Activated CD4-positive, alpha-beta T cell treated with anti-CD3 and anti-CD28 coated beads, Interleukin-2, amount 10 ng/mL, durations not matched to agents 24 days and 14 days (primary cell): ENCODE measurements at places on chromosomes 12 and 14. TPM values are rescaled to one million over a fixed set of nuclear protein-coding genes. Genes with fewer than 3 reads are reported as not detected.

- H3K36me3 ChIP-seq: no peaks in the 10 kb centered on the region
- peak; percentile 93 for DNase-seq
- H3K27me3 ChIP-seq: no peaks in the 10 kb centered on the region
- peaks cover 9% of the 10 kb centered on the region for H3K4me1 ChIP-seq
- no peak overlapping the region for H3K27ac ChIP-seq
- H3K4me3 ChIP-seq: no peak overlapping the region
Observed at GRCh38 chr12:127280393-127281275, 986.3 kb upstream of the TMEM132C start.

GRCh38 chr12:124633365-124634362 is 66.3 kb upstream of the NCOR2 start:
- peaks cover 9% of the 10 kb centered on the region for H3K4me1 ChIP-seq
- H3K27me3 ChIP-seq: peaks cover 2% of the 10 kb centered on the region
- no peak overlapping the region for H3K27ac ChIP-seq
- H3K36me3 ChIP-seq: peaks cover 3% of the 10 kb centered on the region

DNA sequence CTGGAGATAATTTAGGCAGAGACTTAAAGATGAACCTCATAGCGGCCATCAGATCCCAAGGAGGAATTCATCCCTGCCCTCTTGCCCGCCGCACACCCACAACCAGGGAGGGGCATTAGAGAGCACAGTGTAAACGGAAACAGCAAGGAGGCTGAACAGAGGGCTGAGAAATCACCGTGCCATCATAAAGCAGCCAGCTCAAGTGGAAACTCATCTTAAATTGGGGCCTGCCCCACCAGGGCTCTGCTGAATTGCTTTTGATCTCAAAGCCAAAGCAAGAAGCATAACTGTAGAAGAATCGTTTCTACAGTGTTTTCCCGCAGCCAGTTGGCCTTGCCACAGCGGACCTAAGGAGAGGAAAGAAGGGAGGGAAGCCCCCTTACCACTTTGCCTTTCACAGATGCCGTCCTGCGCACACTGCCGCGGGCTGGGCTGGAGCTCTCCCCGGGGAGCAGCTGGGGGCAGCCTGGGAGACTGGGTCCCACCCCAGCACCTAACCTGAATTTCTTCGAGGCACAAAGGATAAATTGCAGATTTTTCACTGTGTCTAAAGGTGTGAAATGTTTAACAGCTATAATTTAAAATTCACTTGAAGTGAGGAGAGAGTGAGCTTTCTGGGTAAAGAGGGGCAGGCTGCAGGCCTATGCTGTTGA is 51.8 kb upstream of the MMP17 start:
- no peaks in the 10 kb centered on the region for H3K27me3 ChIP-seq
- DNase-seq: no peak
- no peak overlapping the region for H3K4me3 ChIP-seq
- peaks cover 51% of the 10 kb centered on the region for H3K36me3 ChIP-seq

DNA sequence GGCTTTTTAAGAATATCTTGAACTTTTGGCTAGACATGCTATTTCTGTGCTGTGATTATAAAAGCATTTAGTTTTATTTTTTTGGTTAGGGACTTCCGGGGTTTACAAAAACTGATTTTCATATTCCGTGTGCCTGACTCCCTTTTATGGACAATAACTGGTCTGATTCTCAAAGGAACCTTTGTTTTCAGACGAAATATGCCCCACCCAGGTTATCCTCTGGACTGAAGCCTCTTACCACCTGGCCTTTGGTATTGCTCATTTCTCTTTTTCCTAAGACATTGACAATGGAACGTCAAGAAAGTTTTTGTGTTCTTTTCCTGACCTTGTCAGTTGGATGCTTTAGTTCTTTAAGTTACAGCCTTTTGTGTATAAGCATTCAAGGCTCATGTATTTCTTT is 10.8 kb downstream of the TIGAR start:
- H3K27ac ChIP-seq: no peak overlapping the region
- H3K27me3 ChIP-seq: no peaks in the 10 kb centered on the region
- no peak for DNase-seq
- peaks cover 25% of the 10 kb centered on the region for H3K36me3 ChIP-seq
- no peak overlapping the region for H3K4me3 ChIP-seq

GRCh38 chr12:51393676-51394545 is 2.7 kb upstream of the GALNT6 start:
- peaks cover 58% of the 10 kb centered on the region for H3K4me1 ChIP-seq
- H3K27me3 ChIP-seq: peaks cover 5% of the 10 kb centered on the region
- peak overlapping the region; percentile 83 for H3K27ac ChIP-seq
- H3K4me3 ChIP-seq: peak overlapping the region; percentile 78
- H3K36me3 ChIP-seq: no peaks in the 10 kb centered on the region

DNA sequence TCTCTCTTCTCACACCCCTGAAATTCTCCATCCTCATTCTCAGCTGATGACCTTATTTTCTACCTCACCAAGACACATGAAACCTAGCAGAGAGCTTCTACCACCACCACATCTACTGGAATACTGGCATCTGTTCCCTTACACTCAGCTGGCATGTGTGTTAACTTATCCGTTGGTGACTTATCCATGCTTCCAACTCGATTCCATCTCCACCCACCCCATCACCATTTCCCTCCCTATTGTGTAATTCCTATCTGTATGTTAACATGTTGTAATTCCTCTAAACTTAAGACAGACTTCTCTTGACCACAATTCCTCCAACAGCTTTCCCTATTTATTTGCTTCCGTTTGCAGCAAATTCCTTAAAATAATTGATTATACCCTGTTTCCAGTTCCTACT is 15.4 kb downstream of the C1S start:
- DNase-seq: no peak
- H3K27me3 ChIP-seq: peaks cover 16% of the 10 kb centered on the region
- no peak overlapping the region for H3K27ac ChIP-seq
- no peak overlapping the region for H3K4me3 ChIP-seq
- H3K4me1 ChIP-seq: no peaks in the 10 kb centered on the region

DNA sequence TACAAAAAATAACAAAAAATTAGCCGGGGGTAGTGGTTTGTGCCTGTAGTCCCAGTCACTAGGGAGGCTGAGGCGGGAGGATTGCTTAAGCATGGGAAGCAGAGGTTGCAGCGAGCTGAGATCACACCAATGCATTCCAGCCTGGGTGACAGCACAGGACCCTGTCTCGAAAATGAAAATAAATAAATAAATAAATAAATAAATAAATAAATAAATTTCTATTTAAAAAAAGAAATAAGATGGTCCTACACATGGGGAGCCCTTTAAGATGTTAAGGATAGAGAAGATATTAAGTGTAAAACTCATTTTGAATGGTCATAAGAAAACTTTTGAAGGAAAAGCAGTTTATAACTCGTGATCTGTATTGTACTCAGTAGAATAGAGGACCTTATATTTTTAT is 8.2 kb upstream of the MRPL42 start:
- H3K4me1 ChIP-seq: peaks cover 2% of the 10 kb centered on the region
- no peak overlapping the region for H3K4me3 ChIP-seq
- no peak for DNase-seq
- peaks cover 4% of the 10 kb centered on the region for H3K27me3 ChIP-seq
- H3K27ac ChIP-seq: no peak overlapping the region
- H3K36me3 ChIP-seq: no peaks in the 10 kb centered on the region

DNA sequence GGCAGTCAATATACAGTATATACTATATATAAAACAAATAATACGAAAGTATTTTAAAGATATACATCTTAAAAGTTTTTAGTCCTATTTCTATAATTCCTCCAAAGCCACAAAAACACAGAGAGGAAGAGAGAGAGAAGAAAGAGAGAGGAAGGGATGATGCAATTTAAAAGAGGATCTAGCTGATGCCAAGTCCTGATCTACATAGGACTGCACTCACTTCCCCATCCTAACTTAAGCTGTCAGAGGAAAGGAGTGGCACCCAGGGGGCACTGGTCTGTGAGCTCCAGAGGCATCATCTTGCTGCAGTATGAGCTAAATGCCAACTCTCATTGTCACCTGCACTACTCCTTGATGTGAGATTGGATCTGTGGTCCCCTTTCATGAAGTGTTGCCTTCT is 95.8 kb downstream of the C12orf42 start:
- no peaks in the 10 kb centered on the region for H3K4me1 ChIP-seq
- DNase-seq: no peak
- peaks cover 2% of the 10 kb centered on the region for H3K36me3 ChIP-seq
- no peak overlapping the region for H3K4me3 ChIP-seq

GRCh38 chr12:122721057-122721545 is 4.5 kb upstream of the HCAR3 start:
- H3K36me3 ChIP-seq: peaks cover 13% of the 10 kb centered on the region
- H3K27me3 ChIP-seq: no peaks in the 10 kb centered on the region
- H3K4me1 ChIP-seq: peaks cover 37% of the 10 kb centered on the region
- H3K27ac ChIP-seq: peak overlapping the region; percentile 96
- DNase-seq: no peak

- H3K27ac ChIP-seq: no peak overlapping the region
- peaks cover 9% of the 10 kb centered on the region for H3K27me3 ChIP-seq
- DNase-seq: peak; percentile 54
- H3K4me3 ChIP-seq: no peak overlapping the region
Observed at GRCh38 chr14:101708853-101709532, 52.5 kb upstream of the PPP2R5C start.

- no peak for DNase-seq
- no peaks in the 10 kb centered on the region for H3K4me1 ChIP-seq
- no peaks in the 10 kb centered on the region for H3K36me3 ChIP-seq
- H3K27me3 ChIP-seq: no peaks in the 10 kb centered on the region
- no peak overlapping the region for H3K4me3 ChIP-seq
Observed at GRCh38 chr12:79187032-79187431, 322.5 kb downstream of the SYT1 start.

DNA sequence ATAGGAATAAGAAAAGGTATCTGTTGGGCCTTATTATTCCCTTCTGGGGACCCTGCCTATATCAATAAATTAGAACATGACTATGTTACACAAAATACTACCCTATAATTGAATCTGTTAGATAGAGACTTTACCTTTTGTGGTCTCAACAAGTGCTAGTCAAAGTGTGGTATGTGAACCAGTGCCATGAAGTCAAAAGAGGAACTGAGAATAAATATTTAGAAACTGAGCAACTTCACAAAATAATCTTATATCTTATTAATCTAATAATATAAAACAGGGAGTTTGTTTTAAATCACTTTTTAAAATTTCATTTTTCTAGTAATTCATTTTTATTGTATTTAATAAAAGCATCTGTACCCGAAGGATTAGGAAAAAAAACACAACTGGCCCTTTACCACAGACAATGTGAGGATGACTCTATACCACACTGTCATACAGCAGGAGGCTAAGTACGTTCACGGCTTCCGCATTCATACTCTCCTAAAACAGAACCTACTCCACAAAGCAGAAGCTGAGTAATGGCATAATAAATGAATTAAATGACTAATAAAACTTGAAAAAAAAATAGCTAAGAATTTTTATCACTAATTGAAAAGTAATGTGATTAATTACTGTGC is 42.1 kb downstream of the SEC23A start:
- H3K27me3 ChIP-seq: no peaks in the 10 kb centered on the region
- no peaks in the 10 kb centered on the region for H3K4me1 ChIP-seq
- no peak overlapping the region for H3K27ac ChIP-seq

DNA sequence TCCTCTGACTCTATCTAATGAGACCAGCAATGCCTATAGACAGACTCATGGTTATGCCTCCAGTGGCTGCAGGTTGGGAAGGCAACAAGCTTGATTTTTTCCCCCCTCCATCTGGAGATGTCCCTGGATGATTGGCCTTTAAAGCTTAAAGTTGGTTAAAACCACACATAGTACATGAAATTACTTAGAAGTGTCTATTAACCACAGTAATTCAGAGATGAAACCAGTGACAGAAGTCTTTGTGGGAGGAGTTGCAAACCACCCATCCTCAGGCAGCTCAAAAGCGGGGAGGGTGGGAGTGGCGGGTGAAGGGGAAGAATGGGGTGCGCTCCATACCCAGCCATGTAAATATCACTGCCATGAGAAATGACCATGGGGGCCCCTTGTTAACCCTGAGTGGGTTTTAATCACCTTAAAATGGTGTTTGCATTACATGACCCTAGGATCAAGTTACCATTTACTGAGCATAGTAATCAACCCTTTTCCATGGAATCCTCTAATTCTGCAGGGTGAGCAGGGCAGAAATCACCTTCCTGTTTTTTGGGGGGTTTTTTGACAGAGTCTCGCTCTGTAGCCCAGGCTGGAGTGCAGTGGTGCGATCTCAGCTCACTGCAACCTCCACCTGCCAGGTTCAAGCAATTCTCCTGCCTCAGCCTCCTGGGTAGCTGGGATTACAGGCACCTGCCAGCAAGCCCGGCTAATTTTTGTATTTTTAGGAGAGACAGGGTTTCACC is 133.5 kb downstream of the FOXN3 start:
- peaks cover 59% of the 10 kb centered on the region for H3K4me1 ChIP-seq
- DNase-seq: peak; percentile 69
- no peaks in the 10 kb centered on the region for H3K27me3 ChIP-seq
- H3K27ac ChIP-seq: peak overlapping the region; percentile 57
- peak overlapping the region; percentile 37 for H3K4me3 ChIP-seq

GRCh38 chr12:119447618-119448017 is 113.1 kb downstream of the CCDC60 start:
- H3K4me3 ChIP-seq: no peak overlapping the region
- DNase-seq: no peak
- H3K36me3 ChIP-seq: no peaks in the 10 kb centered on the region
- H3K27me3 ChIP-seq: peaks cover 4% of the 10 kb centered on the region
- no peak overlapping the region for H3K27ac ChIP-seq
- H3K4me1 ChIP-seq: peaks cover 2% of the 10 kb centered on the region

DNA sequence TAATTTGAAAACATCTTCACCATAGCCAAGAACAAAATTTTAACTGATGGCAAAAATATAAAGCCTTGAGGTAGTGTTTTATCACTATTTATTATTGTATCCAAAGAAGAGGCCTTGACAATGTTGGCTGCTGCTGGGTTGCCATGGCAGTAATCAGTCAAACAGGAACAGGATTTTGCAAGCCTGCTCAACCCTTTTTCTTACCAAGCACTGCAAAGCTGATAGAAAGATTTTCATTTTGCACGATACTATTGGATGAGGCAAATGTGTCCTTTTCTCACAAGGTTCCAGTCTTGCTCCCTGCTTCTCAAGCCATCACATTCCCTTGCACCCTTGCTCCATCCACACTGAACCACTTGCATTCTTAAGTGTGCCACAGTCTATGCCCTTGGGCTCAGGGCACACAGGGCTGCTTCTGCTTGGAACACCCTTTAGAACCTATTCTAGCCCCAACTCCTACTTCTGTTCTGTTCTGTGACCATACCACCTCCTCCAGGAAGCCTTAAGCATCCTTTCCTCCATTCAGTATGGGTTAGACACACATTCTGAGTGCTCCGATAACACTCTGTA is 76.5 kb upstream of the AMIGO2 start:
- H3K4me3 ChIP-seq: no peak overlapping the region
- H3K36me3 ChIP-seq: peaks cover 34% of the 10 kb centered on the region
- H3K4me1 ChIP-seq: peaks cover 12% of the 10 kb centered on the region
- H3K27ac ChIP-seq: no peak overlapping the region
- no peak for DNase-seq
- no peaks in the 10 kb centered on the region for H3K27me3 ChIP-seq

The ADAM21 gene
- not detected in 2 replicates for total RNA-seq

The CLEC14A gene
- total RNA-seq: not detected in 2 replicates

The NRIP2 gene
- not detected in 2 replicates for total RNA-seq

The OAS3 gene
- total RNA-seq: 47.5 and 48.9 TPM in 2 replicates

The SLCO1A2 gene
- 0.02 TPM in 1 of 2 replicates, not detected in the other for total RNA-seq

The ARHGAP9 gene
- 102 and 103 TPM in 2 replicates for total RNA-seq

The FAM234B gene
- total RNA-seq: 8.6 and 9.0 TPM in 2 replicates

The CELA1 gene
- not detected in 2 replicates for total RNA-seq

The ATXN7L3B gene
- 23.9 and 24.6 TPM in 2 replicates for total RNA-seq

The RGS6 gene
- 2.5 TPM in 2 replicates for total RNA-seq

The IFNG-AS1 gene
- total RNA-seq: not detected in 2 replicates

The ASCL1 gene
- 0.07 TPM in 1 of 2 replicates, not detected in the other for total RNA-seq

The DPF3 gene
- total RNA-seq: 1.5 and 2.8 TPM in 2 replicates

The SLC4A8 gene
- 1.4 and 2.3 TPM in 2 replicates for total RNA-seq

The CAMKK2 gene
- total RNA-seq: 37.4 and 38.2 TPM in 2 replicates

The AP1G2 gene
- total RNA-seq: 135 and 142 TPM in 2 replicates

The PTPRQ gene
- not detected in 2 replicates for total RNA-seq
